A549 treated with CORT108297 at 1 μM for 4 hours (cell line): ENCODE measurements at places on chromosomes 16 and 17. TPM values are rescaled to one million over a fixed set of nuclear protein-coding genes. Genes with fewer than 3 reads are reported as not detected.

GRB7 gene
- 3.9 to 7.3 TPM (median 6.6 TPM) in 5 replicates for total RNA-seq

SOST gene
- total RNA-seq: 0.04 to 0.07 TPM in 2 of 5 replicates, not detected in the others

CRYBA1 gene
- total RNA-seq: not detected in 5 replicates

MATCAP1 gene
- 4.3 to 7.2 TPM (median 6.4 TPM) in 5 replicates for total RNA-seq

HSD17B1 gene
- 0.75 to 1.6 TPM (median 1.5 TPM) in 5 replicates for total RNA-seq
